ENCODE measurements at places on chromosomes 13 and 19.

DNA sequence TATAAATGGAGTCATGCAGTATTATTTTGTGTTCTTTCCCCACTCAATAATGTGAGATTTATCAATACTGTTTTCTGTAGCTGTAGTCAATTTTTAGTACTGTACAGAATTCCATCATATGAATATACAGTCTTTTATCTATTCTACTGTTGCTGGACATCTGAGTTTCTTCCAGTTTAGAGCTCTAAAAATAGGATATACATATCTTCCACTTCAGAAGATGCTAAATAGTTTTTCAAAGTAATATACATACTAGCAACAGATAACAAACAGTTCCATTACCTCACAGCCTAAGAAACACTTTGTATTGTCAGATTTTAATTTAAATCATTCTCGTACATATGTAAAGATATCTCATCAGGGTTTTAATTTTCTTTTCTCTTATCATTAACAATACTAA lies 149.6 kb downstream of the UGGT2 start:
- no peak for DNase-seq

GRCh38 chr13:27259831-27260230 lies 8.5 kb downstream of the RPL21 start:
- no peak for DNase-seq

DNA sequence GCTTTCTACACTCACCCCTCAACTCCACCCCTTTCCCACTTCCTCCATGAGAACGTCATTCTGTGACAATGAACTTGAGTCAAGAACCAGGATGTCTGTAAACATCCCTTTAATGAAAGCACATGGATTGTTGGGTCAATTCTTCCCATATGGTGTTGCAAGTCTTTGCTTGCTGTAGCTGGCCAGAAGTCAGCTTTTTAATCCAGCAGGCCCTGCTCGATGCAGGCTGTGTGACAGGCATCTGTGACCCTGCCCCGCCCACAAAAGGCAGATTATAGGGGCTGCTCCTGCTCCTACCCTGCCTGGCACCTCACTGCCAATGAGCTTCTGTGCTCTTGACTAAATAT lies 78.0 kb downstream of the STARD13 start:
- DNase-seq: no peak

- DNase-seq: no peak
These were observed 154.7 kb upstream of the SGCG start for GRCh38 chr13:23025864-23026608.

All from dorsolateral prefrontal cortex (tissue), 122 donors.